Testis (tissue), 5 donors: ENCODE measurements at places on chromosomes 1 and 21. TPM values are rescaled to one million over a fixed set of nuclear protein-coding genes. Genes with fewer than 3 reads are reported as not detected.

Gene VCAM1
- polyA plus RNA-seq, result 11.7 TPM

DNA sequence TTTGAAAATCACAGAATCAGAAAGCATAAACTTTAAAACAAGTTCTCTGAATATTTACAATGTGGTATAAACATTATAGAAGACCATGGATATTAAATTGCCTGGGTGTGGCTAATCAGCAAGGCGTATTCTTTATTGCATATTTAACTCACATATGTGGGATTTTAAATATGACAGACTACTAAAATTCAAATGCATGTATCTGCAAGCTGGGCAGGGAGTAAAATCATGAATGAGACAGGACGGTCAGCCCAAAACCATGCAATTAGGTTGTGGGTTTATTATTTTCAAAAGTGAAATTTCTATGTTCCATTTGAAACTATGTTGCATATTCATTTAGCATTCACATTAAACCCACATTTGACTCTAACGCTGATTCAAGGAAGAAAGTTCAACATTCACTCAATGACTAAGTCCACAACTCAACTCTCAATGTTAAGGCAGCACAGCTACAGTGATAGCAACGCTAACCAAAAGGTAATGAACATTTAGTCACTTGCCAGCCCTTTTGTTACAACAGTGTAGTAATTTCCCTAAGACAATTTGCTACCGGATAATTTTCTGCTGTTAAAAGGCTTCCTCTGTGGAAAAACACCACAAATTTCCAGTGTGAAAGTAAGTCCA, 6.3 kb upstream of the SYNJ1 start:
- DNase-seq, result no peak

- DNase-seq, result no peak
Measured at GRCh38 chr1:245160288-245160687, 5.5 kb downstream of the KIF26B start.

DNA sequence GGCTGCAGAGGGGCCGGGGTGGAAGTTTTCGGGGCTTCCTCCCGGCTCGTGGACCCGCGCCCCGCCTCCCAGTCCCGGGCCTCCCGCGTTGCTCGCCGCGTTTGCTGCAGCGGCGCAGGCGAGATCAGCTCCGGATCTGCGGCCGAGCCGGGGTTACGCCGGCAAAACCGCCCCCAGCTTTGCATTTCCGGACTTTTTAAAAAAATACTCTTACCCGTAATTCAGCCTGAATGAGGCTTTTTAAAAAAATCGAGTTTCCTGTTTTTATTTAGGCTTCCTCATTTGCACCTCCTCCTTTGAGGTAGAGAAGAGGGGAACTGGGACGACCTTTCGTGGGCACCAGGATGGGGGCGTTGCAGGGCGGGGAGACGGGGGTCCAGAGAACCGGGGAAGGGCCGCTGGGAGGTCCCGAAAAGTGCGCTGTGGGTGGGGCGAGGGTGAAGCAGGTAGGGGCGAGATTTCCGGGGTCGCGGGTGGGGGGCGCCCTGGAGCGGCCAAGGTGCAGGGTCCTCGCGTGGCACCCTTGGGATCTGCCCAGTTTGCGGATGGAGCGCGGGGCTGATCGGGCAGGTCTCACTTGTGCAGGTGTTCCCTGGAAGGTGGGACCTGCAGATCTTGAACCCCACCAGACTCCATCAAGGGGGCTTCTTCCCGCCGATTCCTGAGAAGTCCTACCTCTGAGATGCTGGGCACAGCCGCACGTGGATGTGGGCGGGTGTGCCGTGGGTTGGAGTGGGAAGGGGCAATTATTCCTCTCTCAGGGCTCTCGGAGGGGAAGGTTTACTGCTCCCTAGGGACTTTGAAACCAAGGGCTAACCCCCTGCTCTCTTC, 1.1 kb downstream of the PIK3CD start:
- no peak for DNase-seq

DNA sequence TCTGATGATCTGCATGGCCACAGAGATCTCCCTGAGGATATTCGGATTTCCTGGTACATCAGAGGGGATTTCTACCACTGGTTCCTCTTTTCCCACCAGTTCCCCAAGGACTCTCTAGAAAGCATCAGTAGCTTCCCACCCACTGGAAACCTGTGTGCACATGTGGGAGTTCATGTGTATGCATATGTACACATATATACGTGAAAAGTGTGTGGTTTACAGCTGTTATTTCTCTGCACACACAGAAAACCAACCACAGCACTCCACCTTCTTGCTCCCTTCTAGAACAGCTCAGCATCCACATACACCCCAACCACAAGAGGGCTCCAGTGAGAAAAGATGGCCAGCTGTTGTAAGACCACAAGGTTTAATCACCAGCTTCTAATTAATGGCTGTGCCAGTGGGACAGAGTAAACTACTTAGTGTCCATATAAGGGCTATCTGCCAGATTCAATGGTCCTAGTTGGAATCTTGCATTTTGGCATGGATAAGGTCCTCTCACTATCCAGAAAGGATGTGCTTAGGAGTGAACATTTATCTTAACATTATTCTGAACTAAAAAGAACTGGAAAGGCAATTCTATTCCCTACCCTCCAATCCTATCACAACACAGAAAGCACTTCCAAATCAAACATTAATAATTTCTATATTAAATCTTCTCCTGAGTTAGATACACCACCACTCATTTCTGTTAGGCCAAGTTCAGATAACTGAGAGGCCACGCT, 24.1 kb downstream of the GPR3 start:
- DNase-seq, result peak; percentile 67
